ENCODE measurements at places on chromosomes 7 and 10.

DNA sequence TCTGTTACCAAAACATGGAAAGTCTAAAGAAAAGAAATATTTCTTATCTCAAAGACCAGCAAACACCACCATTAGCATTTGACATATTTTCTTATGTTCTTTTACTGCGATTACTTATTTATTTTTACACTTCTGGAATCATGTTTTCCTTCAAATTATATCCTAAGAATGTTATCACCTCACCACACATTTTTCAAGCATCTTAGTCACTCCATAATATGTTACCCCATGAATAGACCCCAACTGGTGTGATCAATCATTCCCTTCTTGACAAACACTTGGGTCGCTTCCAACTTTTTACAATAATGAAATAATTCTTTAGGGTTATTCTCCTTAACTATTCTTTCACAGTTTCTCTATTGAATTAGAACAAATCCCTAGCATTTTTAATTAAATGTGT is 67.4 kb downstream of the AMPH start:
- DNase-seq, result no peak

GRCh38 chr10:77479586-77479985 is 158.0 kb downstream of the KCNMA1 start:
- DNase-seq, result no peak

GRCh38 chr10:72337039-72337629 is 17.6 kb downstream of the DNAJB12 start:
- peak; percentile 62 for DNase-seq

DNA sequence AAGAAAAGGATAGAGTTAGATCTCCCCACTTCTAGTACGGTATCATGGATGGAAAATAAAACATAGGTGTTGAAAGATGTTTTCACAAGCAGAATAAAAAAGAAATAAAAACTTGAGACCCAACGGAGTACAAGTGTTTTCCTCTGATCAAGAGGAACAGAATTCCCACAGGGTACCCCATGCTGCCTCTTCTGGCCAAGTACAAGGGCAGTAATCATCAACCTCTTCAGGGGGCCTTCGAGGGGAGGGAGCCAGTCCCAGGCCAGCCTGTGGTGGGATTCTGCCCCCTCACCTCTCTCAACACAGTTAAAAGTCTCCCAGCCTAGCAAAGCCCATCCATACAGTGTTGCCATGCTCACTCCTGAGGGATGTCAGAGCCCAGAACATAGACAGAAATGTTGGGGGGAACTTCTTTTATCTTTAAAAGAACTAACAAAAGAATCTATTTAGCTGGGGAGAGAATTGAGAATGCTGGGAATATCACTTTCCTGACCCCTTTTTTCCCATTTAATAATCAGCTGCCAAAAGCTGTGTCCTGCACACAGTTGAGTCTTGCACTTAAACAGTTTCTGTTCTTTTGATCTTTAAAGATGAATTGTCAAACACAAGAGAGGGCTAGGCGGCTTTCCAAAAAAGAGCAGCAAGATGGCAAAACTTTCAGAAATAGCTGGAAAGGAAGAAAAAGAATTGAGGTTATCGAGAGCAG is 101.7 kb downstream of the PTN start:
- no peak for DNase-seq

DNA sequence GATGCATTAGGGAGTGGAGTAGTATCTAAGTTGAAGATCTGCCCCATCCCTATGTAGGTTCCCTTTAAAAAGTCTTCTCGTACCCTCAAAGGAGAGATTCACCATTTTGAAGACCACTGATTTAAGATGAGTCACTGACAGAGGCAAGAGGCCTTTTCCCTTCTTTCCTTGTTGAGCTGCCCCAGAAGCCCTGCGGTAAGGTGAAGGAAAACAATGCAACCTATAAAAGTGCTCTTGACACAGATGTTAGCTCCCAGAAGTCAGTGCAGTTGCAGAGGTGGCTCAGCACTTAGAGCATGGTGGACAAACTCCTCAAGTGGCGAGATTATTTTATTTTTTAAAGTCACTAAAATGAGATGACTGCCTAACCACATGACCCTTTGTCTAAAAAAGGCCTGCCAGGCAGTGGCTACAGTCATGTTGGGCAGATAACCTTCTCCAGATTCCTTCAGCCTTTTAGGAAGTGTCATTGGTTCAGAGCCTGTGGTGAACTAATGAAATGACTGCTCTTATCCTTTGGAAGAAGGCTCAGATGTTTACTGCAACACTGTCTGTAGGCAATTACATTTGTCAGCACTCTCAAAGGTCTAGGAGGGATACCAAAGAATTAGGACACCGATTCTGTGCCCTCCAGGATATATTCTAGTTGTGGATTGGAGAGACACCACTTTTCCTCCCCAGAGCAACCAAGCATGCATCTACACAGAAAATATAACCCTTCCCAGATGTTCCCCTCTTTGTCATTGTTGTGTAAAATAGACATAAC is 88.7 kb downstream of the ARID5B start:
- DNase-seq, result no peak

GRCh38 chr10:124401633-124402032 is 17.1 kb downstream of the OAT start:
- no peak for DNase-seq

- no peak for DNase-seq
Observed at GRCh38 chr10:89100680-89101079, 106.4 kb downstream of the CH25H start.

GRCh38 chr10:11712744-11713143 is 29.4 kb upstream of the ECHDC3 start:
- DNase-seq, result no peak

Data from RCC 7860 (cell line).